ENCODE measurements at places on chromosomes 7 and 10.

- no peak for DNase-seq
These were observed 44.8 kb downstream of the GNAT3 start for GRCh38 chr7:80467069-80467468.

DNA sequence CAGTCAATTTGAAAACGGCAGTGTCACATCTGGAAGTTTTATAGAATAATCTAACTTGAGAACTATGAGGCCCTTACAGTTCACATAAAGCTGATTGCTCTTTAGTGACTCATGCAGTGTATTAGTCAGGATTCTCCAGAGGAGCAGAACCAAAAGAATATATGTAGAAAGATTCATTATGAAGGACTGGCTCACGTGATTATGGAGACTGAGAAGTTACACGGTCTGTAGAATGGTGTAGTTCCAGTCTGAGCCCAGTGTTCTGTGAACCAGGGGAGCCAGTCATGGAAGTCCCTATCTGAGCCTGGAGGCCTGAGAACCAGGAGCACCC lies 21.5 kb downstream of the RBM33 start:
- no peak for DNase-seq

GRCh38 chr7:122430710-122431109 lies 126.2 kb upstream of the FEZF1 start:
- no peak for DNase-seq

DNA sequence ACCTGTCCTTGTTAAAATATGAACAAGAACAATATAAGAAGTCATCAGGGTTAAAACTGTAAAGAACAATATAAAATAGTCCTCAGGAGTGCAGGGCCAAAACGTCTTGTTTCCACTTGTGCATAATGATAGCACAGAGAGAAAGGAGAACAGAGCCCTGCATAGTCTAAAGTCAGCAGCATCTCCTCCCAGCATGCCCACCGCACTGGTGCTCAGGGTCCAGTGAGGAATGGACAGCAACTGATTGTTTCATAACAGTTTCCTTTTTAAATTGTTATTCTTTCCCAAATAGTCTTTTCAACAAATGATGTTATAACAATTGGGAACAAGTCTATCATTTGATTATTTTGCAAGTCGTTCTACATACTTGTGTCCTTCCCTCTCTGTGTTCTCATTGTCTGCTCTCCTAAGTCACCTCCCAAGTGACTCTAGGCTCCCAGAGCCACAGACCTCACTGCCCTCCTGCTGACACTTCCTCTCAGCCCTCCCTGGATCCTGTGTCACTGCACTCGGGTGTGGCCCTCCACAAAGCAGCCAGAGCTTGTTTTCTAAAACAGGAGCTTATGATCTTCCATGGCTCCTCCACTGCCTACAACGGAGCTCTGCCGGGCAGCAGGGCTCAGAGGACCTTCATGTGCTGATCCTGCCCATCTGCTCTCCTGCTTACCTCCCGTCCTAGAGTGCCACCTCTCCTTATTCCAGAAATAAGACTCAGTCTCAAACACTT lies 27.6 kb downstream of the COBL start:
- no peak for DNase-seq

DNA sequence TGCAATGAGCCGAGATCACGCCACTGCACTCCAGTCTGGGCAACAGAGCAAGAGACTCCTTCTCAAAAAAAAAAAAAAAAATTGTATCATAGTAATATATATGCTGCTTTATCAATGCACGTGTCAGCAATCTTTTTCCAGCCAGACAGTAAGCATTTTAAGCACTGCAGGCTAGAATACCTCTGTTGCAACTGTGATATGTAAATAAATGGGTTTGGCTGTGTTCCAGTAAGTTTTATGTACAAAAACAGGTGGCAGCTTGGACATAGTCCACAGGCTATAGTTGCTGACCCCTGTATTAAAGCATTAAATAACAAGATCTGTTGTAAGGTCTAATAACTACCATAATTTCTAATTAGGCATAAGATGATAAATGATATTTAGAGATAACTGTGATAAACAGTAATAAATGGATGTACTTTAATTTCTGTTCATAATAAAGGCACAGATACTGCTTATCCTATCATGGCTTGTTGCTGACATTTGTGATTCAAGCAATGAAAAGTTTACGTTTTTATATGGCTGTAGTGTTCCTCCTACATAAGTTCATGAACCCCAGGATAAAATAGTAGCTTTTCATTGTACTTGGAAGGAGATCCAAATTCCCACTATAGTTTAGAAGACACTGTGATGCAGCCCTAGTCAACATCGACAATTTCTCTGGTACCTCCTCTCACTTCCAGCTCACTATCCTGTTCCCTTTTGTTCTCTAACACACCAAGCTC lies 161.4 kb downstream of the ELMO1 start:
- DNase-seq: no peak

DNA sequence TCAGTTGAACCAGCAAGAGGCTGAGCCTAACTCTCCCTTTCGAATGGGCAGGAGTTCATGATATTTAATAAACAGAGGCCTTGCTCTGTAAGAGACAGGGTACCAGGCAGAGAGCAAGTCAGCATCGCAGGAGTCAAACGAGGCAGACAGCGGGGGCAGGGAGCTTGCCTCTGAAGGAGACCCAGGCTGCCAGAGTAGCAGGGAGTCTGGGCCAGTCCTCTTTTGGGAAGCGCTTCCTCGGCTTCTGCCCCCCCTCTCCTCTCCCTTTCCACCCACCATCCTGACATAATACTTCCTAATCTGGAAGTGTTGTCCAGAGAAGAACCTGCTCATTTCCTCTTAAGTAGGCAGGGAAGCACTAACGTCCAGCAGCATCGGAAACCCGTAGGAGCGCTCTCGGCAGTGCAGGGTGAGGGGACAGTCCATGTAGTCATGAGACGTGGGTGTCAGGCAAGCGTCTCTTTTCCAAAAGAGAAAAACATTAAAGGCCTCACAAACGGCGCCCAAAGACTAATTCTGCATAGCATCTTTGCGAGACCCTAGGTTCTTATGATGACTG lies 171.1 kb downstream of the EGFR start:
- DNase-seq: no peak

- no peak for DNase-seq
These were observed 68.5 kb downstream of the INPP5A start for GRCh38 chr10:132606031-132606491.

- no peak for DNase-seq
These were observed 374.2 kb upstream of the KLF6 start for GRCh38 chr10:4159173-4159572.

DNA sequence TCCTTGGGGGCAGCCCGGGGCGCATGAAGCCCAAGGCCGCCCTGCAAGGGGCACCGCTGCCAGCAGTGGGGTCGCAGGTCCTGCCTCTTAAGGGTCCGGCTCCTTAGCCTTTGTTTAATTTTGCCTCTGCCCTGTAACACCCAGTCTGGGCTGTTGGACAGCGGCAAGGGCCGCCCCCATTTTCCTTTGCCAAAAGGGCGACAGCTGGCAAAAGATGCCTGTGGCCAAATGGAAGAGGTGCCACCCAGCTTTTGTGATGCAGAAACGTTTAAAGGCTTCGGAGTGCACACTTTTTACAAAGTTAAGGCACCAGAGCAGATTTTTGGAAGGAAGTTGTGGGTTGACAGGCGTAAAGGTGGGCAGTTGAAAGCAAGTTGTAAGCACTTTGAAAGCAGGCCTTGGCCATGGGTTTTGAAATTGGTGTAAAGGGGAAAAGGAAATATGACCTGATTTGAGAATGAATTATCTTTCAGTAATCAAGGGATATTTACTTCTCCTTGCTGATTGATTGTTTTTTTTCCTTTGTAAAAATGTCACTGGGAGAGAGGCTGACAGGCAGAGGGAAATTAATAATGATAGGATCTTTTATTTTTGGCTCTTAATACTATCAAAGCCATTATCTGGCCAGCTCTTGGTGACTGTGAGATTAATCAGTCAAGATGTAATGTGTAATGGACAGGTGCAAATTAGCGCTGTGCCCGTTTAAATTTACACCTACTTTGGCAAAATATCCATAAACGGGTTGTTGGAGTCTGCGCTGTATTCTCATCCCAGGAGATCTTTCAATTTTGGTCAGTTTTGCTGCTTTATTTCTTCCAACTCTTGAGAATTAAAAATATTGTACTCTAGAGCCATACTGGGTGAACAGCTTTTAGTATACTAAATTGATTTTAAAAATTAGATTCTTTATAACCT lies 1.2 kb downstream of the CASD1 start:
- DNase-seq: peak; percentile 61

All from CD8-positive, alpha-beta memory T cell (primary cell).